ENCODE measurements at places on chromosomes 2 and 18.

DNA sequence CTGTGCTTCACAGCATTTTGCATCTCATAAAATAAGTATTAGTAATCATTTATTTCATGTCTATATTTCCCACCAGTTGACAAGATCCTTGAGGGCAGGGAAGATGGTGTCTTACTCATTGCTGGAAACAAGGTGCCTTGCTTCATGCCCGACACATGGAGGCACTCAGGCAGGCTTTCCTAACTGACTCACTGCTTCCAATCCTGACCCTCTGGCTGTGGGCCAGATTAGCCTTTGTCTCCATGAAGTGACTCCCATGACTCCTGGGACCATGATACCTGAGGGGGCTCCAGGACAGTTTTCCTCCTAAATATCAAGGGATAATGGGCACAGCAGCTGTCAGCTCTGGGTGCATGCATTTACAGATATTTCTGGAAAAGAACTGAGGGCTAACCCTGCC lies 275.1 kb downstream of the AGPS start:
- no peak for DNase-seq

GRCh38 chr2:119860924-119861323 lies 101.2 kb downstream of the PTPN4 start:
- no peak for DNase-seq

DNA sequence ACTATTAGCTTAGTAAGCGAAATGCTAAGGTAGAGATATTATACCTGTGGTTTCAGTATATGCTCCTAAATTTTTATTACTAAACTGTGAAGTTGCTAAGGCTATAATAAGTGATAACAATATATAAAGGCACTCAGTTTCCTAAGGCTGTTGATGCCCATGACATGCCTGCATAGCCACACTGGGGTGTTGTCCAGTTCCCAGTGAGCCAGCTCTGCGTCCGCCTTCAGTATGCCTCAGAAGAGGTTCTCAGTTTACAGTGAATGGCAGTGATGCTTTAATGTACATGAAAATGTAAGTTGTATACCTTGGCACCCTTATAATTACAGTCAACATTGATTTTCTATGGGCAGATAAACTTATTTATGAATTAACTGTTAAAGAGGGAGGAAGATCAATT lies 7.2 kb downstream of the FHOD3 start:
- DNase-seq, result no peak

- no peak for DNase-seq
These were observed 13.9 kb upstream of the SMCHD1 start for GRCh38 chr18:2641638-2642037.

DNA sequence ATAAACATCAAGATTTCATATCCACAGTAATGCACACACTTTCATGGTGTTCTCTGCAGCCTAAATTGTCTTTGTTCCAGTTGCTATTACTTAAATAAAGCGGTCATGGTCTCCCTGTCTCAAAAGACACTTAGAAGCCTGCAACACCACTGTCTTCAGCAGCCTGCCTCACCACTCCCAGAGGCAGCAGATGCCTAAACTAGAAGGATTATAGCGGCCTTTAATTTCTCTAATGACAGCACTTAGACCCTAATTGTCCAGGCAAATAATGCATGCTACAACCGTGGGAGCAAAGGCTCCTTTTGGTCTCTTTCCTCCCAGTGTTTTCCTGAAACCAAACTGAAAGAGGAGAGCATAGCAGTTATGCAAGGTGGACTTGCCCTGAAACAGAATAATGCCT lies 248.8 kb upstream of the SLC39A10 start:
- no peak for DNase-seq

DNA sequence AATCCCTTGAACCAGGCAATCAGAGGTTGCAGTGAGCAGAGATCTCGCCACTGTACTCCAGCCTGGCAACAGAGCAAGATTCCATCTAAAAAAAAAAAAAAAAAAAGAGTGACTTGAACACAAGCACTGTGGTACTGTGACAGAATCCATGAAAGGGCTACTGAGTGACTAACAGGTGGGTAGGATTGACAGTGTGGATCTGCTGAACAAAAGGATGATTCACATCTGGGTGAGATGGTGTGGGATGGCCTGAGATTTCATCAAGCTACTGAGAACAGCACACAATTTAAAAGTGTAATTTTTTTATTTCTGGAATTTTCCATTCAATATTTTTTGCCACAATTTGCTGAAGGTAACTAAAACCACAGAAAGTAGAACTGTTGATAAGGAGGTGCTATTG lies 13.3 kb upstream of the SP3 start:
- no peak for DNase-seq

DNA sequence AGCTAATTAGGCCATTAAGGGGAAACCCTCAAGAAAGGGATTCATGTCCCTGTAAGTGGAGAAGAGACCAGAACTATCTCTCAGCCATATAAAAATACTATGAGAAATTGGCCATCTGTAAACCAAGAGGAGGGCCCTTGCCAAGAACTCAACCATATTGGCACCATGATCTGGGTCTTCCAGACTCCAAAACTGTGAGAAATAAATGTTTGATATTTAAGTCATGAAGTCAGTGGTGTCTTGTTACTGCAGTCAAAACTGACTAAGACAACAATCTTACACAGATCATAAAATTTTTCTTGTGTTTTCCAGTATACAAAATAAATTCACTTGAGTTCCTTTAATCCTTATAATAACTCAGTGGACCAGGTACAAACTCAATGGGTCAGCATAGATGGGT lies 589.8 kb upstream of the CDH2 start:
- DNase-seq, result no peak

DNA sequence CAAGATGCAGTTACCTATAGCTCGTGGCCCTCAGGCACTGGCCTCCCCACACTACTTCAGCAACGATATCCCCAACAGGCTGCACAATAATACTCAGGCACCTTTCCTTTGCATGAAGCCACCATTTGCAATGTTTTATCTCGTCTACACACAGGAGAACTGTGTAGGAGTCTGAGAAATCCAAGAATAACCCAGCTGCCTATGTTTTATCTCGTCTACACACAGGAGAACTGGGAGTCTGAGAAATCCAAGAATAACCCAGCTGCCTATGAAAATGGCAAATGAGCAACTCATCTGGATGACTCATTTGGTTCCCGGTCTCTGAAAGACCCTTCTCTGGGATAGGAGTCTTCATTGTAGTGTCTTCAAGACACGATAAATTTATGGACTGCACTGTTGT lies 18.3 kb upstream of the LNPK start:
- DNase-seq, result no peak

DNA sequence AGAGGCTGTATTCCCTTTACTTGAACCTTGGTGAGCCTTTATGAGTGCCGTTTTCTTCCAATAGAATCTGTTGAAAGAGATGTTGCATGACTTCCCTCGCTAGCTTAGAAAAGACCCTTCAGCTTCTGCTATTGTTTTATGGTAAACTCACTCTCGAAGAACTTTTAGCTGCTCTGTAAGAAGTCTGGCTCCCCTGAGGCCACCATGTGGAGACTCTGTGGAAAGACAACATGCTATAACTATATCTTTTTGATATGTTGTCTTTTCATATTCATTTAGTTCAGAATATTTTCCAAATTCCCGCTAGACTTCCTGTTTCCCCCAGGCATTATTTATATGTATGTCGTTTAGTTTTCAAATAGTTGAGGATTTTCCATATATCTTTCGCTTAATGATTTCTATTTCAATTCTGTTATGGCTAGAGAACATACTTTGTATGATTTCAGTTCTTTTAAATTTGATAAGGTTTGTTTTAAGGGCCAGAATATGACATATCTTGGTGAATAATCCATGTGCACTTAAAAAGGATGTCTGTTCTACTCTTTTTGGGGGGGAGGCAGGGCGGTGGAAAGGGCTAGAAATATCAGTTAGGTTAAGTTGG lies 64.1 kb downstream of the PTPN4 start:
- DNase-seq, result no peak

- no peak for DNase-seq
These were observed 28.9 kb downstream of the MRO start for GRCh38 chr18:50790948-50791347.

DNA sequence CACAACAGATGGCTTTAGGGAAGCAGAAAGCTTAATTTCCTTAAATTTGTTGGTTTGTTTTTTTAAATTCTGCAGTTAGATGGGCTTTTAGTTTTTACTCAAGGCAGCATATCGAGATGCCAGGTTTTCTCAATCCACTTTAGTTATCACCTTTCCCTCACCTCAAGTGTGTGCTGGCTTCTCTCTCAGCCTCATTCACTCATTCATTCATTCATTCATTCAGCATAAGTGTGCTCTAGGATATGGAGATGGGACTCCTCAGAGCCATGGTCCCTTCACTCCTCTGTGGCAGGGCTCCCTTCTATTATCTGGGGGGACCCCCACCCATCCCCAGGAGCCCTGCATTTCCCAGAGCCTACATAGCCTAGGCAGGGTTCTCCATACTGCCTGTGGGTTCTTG lies 19.0 kb downstream of the VIL1 start:
- no peak for DNase-seq

DNA sequence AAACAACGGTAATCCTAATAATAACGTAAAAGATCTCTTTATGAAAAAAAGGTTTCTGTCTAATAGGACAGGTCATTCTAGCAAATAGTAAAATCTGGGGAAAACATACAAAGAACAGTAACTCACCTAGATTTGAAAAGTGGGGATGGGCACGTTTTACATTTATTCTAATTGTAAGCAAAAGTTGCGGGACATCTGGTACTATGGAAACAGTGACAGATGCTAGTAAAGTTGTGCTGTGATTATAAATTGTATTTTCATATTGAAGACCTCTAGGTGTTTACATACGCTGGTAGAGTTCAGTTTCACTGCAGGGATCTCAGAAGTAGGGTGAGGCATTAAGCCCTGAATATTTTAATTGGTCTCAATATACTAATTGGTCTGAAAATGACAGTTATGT lies 422.5 kb downstream of the DPP10 start:
- DNase-seq, result no peak

DNA sequence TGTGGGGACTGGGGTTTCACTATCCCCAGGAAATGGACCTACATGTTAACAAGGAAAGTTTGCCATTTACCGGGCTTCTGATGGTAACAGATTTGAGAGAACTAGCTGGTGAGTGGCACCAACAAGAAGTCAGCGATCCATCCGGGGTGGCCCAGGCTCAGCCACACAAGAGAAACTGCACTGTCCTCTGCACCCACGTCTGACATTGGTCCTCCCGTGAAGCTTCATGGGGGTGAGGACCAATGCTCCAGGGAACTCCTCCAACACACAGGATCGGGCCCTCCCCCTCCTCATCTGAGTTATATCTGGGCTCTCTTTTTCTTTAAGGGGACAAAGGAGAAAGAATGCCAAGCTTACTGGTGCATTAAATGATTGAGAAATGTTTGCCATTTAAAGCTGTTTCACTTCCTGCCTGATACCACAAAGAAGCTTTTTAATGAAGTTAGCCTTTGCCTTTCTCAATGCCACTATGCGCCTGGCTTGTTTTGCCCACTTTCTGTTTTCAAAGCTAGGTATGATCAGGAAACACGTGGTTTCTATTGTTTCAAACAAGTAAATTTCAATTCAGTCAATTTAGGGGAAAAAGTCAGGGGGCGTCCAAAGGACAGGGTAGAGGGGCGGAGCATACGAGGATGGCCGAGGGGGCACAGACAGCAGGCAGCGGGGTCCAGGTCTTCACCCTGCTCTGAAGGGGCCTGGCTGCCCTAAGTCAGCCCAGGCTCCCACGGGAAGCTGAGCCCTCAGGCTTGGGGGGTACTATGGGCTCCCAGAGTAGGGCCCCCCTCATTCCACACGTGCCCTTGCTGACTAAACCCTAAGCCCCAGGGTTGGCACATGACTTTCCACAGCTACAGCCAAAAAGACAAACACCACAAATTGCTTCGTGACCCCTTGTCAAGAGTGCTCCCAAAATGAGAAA lies 204.0 kb upstream of the ID2 start:
- no peak for DNase-seq

- DNase-seq, result no peak
These were observed 3.2 kb upstream of the GLS start for GRCh38 chr2:190877436-190877835.

DNA sequence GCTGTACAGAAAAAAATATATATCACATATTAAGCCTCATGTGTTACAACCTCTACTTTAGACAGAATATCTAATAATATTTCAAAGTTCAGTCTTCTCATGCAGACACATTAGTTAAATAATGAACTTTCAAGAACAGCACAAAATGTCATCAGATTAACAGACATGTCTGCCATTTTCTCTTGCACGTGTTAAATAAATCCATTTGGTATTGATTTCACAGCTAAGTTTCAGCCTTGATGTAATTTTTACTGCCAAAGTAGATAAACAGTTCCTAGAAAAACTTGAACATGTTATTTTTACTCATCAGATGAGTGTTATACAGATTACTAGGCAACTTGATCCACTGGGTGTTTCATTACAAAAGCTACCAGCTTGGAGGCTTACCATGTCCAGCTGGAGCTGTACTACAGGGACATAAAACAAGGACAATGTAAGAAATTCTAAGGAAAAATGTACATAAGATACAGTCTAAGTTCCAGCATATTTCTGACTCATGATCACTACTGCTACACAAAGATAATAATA lies 290.7 kb upstream of the DDX18 start:
- no peak for DNase-seq

GRCh38 chr18:21663578-21663977 lies 41.0 kb downstream of the ABHD3 start:
- DNase-seq, result no peak

DNA sequence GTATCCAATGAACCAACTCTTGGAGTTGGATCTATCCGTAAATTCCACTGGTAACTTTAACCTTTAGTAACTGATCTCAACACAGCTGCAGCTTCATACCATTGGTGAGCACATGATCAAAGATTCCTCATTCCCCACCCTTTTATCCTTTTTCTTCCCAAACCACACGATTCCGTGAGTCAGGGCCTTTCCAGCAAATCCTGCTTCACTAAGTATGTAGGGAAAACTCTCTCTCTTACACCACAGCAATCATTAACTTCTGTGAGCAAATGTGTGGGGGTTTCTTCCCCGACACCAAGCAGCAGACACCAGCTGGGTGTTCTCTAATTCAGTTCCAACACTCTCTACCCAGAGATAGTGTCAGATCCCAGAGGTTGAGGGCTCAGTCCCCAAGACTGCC lies 23.5 kb downstream of the ELP2 start:
- DNase-seq, result no peak

- DNase-seq, result peak; percentile 53
These were observed 111.7 kb downstream of the ANKRD44 start for GRCh38 chr2:197198890-197199289.

- DNase-seq, result no peak
These were observed 90.4 kb upstream of the FAM110C start for GRCh38 chr2:136666-137065.

GRCh38 chr2:240155745-240156390 lies 15.4 kb upstream of the OTOS start:
- no peak for DNase-seq

DNA sequence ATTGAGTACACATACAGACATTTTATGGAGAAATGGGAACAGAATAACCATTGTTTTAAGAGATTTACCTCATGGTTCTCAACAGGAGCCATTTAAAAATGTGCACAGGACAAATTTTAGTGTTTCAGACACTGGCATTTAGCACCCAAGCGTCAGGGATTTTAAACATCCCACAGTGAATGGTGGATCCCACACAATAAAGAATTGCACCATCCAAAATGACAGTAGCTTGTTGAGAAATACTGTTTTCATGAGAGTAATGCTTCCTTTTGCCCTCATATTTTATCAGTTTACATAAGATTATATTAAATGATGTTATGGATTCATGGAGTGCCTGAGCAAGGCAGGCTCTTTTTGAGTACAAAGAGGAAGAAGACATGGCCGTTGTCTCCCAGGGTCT lies 54.0 kb downstream of the MFSD6 start:
- DNase-seq, result no peak

GRCh38 chr2:149906886-149907285 lies 319.3 kb upstream of the MMADHC start:
- no peak for DNase-seq

Data from activated gamma-delta T cell (primary cell).